Jurkat, Clone E6-1 (cell line): ENCODE measurements at places on chromosomes 12 and 14.
A peak's percentile ranks its signal among the peaks of the same experiment; 100 is the strongest.

DNA sequence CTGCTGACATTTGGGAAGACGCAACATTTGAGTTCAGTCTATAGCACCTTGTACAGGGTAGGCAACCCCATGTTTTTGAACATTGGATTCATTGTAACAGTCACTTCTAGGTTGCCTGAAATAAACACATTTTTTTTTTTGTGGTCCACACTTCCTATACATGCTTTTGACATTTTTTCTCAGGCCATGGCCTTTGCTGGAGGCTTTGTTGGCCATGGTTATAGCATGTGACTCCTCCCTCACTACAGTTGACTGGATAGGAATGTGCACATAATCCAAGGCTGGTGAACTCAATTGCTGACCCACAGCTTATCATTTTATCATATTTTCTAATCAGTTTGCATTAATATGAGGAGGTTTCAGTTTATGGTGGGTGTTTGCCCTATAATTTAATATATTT lies 60.6 kb downstream of the TMEM117 start:
- DNase-seq = no peak

DNA sequence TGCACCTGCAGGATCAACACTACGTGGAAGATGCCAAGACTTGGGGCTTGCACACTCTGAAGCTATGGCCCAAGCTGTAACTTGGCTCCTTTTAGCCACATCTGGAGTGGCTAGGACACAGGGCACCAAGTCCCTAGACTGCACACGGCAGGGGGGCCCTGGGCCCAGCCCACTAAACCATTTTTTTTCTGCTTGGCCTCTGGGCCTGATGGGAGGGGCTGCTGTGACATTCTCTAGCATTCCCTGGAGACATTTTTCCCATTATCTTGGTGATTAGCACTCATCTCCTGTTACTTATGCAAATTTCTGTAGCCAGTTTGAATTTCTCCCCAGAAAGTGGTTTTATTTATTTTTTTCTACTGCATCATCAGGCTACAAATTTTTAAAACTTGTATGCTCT lies 1080.7 kb downstream of the LRFN5 start:
- DNase-seq = no peak

DNA sequence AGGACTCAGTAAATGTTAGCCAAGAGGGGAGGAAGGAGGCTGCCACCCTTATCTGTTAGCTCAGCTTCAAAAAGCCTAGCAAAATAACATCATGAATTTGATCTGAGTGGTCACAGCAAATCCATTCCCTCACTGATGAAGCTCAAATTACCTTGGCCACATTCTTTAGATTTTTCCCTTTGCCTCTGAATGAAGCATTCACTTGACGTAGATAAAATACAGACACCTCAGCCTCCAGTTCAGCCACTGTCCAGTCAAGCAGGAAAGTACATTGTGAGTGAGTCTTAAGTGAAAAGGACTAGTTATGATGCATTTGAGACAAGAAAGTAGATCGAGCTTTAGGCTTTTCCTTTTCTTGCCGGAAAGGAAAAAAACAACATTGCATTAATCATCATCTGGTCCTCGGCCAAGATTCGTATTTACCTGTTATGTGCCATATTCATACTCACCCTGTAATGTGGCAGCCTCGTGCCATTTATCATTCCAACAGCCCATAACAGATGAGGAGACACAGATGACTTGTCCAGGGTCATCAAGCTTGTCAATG lies 146.5 kb downstream of the ETV6 start:
- DNase-seq = no peak

- no peak for DNase-seq
These were observed 24.8 kb upstream of the GPR68 start for GRCh38 chr14:91269076-91269991.

- no peak for DNase-seq
These were observed 12.2 kb downstream of the JDP2 start for GRCh38 chr14:75439989-75440388.

DNA sequence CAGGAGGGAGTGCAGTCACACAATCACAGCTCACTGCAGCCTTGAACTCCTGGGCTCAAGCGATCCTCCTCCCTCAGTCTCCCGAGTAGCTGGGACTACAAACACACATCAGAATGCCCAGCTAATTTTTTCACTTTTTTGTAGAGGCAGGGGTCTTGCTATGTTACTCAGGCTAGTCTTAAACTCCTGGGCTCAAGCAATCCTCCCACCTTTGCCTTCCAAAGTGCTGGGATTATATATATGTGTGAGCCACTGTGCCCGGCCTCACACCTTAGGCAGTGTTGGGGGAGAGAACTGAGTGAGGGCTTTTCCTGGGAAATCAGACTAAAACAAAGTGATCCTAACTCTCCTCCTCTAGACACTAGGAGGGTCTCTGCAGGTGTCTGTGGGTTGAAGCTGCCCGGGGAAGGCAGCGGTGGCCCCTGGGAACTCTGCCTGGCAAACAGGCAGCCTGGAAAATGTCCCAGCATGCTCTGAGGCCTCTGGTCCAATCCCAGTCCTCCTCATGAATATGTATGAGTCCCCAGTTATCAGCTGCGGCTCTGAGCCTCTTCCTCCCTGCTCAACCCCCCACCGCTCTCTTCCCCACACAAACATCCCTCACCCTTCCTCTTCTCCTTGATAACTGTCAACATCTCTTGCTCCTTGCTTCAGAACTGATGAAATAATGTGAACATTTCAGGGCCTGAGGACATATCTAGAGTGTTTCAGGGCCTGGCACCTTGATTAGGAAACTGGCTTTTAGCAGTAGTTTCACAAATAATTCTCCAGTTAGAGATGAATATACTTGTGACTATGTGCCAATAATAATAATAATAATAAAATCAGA lies 7.9 kb upstream of the NAA25 start:
- peak; percentile 65 for DNase-seq

- no peak for DNase-seq
These were observed 134.0 kb downstream of the GPR135 start for GRCh38 chr14:59331217-59331616.

- DNase-seq = no peak
These were observed 17.2 kb upstream of the TPCN1 start for GRCh38 chr12:113203852-113204760.

DNA sequence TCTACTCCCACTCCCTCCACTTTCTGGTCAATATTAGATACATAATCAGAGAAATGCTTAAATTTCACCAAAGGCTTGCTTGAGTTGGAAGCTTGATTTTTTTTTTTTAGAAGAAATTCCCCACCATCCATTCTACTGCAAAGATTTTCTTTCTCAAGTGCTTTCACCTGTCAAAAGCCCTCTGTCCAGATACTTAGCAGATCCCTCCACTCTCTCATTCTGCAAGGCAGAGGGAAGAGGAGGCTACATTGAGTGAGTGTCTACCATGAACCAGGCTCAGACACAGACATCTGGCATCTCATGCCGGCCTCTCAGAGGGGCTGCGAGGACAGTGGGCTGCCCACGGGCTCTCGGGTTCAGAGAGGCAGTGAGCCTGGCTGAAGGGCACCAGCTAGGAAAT lies 127.6 kb upstream of the GSC start:
- no peak for DNase-seq

DNA sequence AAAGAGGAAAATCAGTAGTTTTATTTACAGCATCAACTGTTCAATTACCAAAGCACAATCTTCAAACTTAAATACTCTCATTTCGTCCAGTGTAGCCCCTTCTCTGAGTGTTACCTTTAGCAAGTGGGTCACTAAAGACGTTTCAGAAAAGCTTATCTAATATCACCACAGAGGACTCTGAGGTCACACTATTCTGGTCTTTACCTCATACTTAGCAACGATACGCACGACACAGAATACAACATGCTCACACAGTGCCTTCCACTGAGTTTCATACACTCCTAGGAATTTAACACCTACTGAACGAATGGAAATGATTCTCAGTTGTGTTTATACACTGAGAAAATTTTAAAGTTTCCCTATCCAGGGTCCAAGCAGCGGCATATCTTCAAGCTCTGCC lies 2.0 kb downstream of the SYT10 start:
- no peak for DNase-seq

- DNase-seq = no peak
These were observed 267.8 kb downstream of the KTN1 start for GRCh38 chr14:55847766-55848165.

- no peak for DNase-seq
These were observed 246.9 kb downstream of the DPF3 start for GRCh38 chr14:72646861-72647528.

GRCh38 chr12:11941606-11942337 lies 129.0 kb upstream of the BCL2L14 start:
- no peak for DNase-seq
